ENCODE measurements at places on chromosomes 7 and 10.

DNA sequence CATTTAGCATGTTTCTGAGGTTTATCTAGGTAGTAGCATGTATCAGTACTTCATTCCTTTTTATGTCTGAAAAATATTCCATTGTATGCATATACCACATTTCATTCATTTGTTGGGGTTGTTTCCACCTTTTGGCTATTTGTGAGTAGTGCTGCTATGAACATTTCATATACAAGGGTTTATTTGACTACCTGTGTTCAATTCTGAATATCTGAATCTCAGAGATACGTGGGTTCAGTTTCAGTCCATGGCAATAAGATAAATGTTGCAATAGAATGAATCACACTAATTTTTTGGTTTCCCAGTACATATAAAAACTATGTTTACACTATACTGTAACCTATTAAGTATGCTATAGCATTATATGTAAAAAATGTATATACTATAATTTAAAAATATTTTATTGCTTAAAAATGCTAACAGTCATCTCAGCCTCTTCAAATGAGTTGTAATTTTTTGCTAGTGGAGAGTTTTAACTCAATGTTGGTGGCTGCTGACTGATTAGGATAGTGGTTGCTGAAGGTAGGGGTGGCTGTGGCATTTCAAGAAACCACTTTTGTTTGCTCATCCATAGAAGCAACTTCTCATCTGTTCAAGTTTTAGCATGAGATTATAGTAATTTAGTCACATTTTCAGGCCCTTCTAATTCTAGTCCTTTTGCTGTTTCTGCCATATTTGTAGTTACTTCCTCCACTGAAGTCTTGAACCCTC lies 13.9 kb downstream of the PLEKHA1 start:
- no peak for DNase-seq

GRCh38 chr7:118239014-118239413 lies 14.5 kb downstream of the ANKRD7 start:
- DNase-seq = no peak

GRCh38 chr7:158281441-158281840 lies 306.2 kb downstream of the PTPRN2 start:
- DNase-seq = no peak

- peak; percentile 83 for DNase-seq
These were observed 9.2 kb downstream of the BNIP3 start for GRCh38 chr10:131972474-131973071.

- no peak for DNase-seq
These were observed 15.3 kb downstream of the ZFAND4 start for GRCh38 chr10:45657033-45657926.

- DNase-seq = no peak
These were observed 98.2 kb upstream of the PITRM1 start for GRCh38 chr10:3270577-3271316.

- peak; percentile 58 for DNase-seq
These were observed 3.3 kb upstream of the TBXAS1 start for GRCh38 chr7:139825666-139826290.

DNA sequence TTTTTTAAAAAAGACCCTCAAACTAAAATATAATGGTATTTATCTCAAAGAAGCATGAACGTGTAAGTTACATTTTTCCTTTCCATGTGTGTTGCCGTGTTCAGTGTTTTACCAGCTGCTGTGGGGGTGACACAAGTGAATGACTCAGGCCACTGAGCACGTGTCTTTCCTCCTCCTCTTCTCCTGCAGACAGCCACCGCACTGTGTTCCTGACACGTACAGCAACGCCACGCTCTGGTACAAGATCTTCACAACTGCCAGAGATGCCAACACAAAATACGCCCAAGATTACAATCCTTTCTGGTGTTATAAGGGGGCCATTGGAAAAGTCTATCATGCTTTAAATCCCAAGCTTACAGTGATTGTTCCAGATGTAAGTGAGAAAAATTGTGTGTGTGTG lies 29.7 kb downstream of the TMEM248 start:
- no peak for DNase-seq

All from DMS53 (cell line).